ENCODE measurements at places on chromosomes 11 and 22.

GRCh38 chr11:65968600-65969482, 7.3 kb downstream of the SART1 start:
- no peak for DNase-seq

DNA sequence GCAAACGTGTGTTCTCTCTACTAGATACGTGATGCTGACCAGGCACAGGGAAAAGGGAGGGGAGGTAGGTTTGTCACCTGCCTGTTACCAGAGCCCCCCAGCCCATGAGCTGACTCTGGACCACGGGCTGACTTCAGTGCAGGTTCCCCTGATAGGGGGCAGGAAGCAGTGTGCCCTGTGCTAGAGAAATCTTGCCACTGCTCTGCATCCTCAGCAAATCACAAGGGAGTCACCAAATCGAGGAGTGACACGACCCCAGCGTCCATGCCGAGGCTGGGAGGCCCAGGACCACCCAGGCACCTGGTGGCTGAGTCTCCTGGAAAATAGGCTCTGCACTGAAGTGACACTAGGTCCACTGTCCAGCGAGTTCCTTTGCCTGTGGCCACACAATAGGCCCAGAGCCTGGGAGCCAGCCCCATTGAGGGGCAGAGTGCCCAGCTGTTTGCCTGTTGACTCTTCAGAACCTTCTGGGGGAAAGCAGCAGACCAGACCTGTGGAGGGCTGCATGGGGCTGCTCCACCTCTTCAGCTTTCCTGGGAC, 99.3 kb downstream of the CTTN start:
- DNase-seq: no peak

DNA sequence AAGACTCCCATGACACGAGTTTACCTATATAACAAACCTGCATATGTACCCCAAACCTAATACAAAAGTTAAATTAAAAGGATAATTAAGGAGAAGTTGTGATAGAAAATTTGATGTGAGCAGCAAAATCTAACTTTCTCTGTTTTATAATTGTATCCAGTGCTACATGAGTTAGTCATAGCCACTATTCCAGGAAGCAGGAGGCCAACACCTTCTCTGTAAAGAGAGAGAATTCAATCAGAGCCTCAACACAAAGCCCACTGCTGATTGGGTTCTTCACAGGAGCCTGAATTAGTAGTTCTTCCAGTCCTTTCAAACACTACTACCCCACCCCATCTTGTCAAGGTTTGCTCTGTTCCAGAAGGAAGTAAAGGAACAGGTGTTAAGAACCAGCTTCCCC, 84.2 kb downstream of the BLID start:
- no peak for DNase-seq

- DNase-seq: no peak
Measured at GRCh38 chr22:33101550-33101949, 43.4 kb upstream of the SYN3 start.

GRCh38 chr11:130180491-130180890, 20.9 kb downstream of the ST14 start:
- DNase-seq: peak; percentile 19

GRCh38 chr11:74002832-74003231, 6.1 kb downstream of the UCP3 start:
- DNase-seq: no peak

GRCh38 chr11:12573707-12574485, 100.3 kb upstream of the TEAD1 start:
- no peak for DNase-seq

DNA sequence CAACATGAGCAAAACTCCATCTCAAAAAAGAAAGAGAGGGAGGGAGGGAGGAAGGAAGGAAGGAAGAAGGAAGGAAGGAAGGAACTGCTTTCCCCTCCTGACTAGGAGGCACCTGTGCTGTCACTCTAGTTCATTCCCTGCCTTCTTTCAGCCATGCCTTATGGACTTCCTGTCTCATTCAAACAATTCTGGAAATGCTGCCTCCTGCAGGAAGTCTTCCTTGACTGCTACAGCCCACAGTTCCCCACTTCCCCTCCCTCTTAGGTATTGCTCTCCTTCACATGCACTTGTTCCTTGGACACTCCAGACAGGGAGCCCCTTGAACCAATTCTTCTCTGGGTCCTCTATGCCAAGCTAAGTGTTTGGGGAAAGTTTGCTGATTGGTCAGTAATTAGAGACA, 31.6 kb upstream of the WNT11 start:
- DNase-seq: peak; percentile 8

DNA sequence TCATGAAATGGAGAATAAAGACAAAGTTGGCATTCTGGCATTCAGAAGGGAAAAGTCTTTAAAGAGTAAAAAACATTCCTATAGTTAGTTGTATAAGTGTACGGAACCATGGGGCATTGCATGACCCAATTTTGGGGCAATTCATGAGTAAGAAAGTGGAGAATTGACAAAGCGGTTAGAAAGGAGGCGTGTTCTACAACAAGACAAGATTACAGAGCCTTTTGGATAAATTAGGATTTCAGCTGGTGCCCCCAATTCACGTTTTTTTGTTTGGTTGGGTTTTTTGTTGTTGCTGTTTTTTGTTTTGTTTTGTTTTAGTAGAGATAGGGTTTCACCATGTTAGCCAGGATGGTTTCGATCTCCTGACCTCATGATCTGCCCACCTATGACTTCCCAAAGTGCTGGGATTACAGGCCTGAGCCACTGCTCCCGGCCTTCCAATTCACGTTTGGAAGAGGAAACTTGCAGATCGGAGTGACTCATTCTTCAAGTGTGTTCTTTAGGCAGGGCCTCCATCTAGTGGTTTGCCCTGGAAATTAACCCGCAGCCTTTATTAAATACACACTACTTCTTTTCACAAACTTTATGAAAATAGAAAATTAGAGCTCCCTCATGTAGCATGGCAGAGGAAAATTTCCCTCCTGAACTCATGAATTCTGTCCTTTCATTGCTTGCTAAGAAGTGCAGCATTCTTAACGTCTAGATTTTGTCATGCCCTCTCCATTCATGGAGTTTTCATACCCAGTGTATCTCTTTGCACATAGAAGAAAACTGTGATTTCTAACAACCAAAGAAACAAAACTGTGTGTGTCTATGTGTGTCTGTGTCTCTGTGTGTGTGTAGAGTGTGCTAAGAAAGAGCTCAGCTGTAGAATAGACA, 118.1 kb downstream of the BBOX1 start:
- DNase-seq: peak; percentile 73

DNA sequence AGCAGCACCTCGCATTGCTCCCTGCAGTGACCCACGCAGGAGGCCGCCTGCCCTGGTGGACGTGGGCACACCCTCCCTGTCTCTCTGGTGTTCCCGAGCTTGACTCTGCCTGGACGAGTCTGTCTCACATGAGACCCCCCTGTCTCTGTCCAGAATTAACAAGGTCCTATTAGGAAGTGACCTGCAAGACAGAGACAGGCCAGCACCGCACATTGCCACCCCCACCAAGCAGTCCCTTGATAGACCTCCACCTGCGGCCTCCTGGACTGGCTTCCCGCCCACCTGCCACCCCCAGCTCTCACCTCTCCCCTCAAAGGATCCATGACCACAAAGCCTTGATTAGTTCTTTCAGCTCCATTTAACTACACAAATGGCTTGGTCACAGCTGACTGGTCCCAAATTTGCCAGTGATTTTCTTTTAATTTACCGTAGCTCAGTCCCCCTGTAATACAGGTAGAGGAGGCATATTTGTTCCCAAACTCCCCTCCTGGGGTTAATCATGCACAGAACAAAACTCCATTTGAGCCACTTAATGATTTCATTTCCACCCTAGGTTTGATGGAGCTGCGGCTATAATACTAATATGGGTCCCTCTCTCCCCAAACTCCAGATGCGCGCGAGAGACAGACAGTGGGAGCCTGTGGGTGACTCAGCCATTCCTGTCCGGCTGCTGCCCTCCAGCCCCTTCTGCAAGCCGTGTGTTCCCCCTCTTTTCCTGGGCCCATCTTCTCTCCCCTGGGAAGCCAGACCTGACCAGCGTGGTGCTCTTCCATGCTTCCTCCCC, 11.2 kb downstream of the SPATA19 start:
- DNase-seq: no peak

- DNase-seq: no peak
Measured at GRCh38 chr22:38631724-38632123, 24.5 kb downstream of the FAM227A start.
